ENCODE measurements at places on chromosomes 7 and 10.

DNA sequence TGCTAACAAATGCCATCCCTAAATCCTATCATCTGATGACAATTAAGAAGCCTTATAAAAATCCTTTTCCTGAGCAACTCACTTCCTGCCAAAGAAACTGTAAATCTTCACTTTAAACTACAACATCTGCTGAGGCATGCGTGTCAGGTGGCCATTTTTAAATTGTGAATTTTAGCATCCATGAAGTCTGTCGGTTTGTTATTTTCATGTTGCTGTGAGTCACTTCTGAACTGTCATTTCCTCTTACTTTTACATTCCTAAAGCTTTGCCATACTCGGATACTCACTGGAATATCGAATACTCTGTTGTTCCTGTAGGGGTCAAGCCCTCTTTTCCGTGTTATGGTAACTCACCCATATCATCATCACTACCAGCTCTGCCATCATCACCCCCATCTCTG is 34.3 kb upstream of the TMEM26 start:
- peak; percentile 55 for DNase-seq

GRCh38 chr10:97332591-97333350 is 1.8 kb downstream of the FRAT2 start:
- peak; percentile 60 for DNase-seq

GRCh38 chr10:82813856-82814255 is 938.9 kb downstream of the NRG3 start:
- peak; percentile 42 for DNase-seq

GRCh38 chr7:149286811-149287400 is 24.9 kb downstream of the ZNF783 start:
- DNase-seq = no peak

DNA sequence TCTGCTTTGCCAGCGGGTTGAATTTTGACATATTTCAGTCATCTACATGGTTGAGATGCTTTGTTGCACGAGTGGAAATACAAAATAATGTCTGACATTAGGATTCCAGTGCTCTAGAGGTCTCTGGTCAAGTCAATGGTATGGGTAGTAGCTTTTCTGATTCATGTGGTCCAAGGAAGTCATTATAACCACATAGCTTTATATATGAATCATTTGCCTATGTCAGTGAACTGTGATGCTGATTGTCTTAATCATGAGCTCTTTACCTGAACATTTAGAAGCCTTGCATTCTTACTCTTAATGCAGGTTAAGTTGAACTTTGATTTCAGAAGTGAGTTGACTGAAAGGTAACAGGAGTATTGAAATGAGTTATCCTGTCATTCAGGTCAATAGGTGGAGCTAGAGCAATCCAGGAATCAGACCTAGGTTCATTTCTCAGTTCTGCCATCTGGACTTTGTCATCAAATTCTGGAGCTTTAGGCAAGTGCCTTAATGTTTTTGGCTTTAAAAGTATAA is 3.3 kb downstream of the MAPK8 start:
- DNase-seq = peak; percentile 69

DNA sequence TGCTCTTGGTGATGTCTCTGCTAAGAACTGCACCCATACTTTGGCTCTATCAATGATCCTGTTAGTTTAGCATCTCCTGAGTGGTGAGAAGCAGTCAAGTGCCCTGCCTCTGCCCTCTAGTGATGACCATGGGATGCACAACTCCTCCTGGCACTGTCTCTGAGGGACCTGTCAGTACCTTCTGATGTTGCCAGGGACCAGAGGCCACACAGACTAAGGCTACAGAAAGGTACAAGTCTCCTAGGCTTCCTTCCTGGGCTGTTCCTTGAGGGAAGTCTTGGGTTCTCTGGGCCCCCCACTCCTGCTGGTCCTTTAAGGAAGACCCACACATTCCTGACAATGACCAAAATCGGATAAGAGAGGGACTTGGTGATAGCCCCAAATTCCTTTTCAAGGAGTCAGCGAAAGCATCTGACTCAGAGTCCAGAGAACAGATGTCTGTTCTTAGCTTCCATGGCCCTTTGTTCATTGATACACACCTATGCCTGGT is 15.3 kb downstream of the NKX2-3 start:
- DNase-seq = peak; percentile 52

DNA sequence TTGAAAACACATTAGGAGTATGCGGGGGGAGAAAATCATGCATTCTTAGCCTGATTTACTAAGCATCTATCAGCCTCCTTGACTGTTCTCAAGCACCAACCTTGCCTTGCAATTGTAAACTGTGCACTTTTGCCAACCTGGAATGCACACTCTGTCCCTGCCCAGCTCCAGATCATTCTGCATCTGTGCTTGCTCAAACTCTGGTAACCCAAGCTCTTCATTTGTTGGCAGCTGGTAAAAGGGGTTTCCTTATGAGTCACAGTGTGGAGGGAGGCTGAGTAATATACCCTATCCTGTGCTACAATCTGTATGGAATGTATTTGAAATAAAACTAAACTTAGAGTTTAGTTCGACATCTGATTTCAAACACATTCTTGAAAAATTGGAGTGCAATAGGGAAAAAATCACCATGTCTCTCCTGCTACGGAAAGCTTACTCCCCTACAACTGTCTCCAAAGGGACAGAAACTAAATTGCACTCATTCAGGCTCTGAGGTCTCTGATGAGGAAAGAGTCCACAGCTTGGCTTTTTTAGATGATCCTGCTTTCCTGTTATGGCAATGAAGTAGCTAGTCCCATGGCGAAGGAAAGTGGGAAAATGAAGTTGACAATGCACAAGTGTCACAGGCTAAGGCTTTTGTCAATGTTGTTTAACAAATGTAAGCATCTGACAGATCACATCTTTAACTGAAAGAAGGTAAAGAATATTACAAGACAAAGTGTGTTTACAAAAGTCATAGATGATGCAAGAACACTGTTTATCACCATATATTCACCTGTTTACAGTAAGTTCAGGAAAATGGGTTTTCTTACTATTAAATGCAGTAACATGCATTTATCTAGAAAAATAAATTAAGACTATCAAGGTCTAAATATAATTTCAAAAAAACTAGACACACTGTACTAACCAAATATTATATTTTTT is 61.9 kb downstream of the TES start:
- DNase-seq = peak; percentile 93

GRCh38 chr10:69659241-69660038 is 29.4 kb downstream of the FAM241B start:
- no peak for DNase-seq

- DNase-seq = no peak
Observed at GRCh38 chr7:159023206-159023605, 121.5 kb downstream of the VIPR2 start.

Data from foreskin keratinocyte (primary cell).